Smooth muscle cell of the pulmonary artery (primary cell): ENCODE measurements at places on chromosomes 1 and 21. TPM values are rescaled to one million over a fixed set of nuclear protein-coding genes. Genes with fewer than 3 reads are reported as not detected.

The IGSF8 gene
- total RNA-seq, result 69.9 and 91.7 TPM in 2 replicates

The OLFML2B gene
- 2.2 and 19.4 TPM in 2 replicates for total RNA-seq

The PRAMEF17 gene
- total RNA-seq, result not detected in 2 replicates

The RGS7 gene
- total RNA-seq, result 0.83 and 1.0 TPM in 2 replicates

The TRMT13 gene
- total RNA-seq, result 9.6 and 15.1 TPM in 2 replicates

The PPP1R8 gene
- 43.7 and 47.8 TPM in 2 replicates for total RNA-seq

The TMEM52 gene
- total RNA-seq, result 0.20 and 0.43 TPM in 2 replicates

The ADAM30 gene
- total RNA-seq, result 0.03 TPM in 1 of 2 replicates, not detected in the other

The DOCK7 gene
- 194 and 198 TPM in 2 replicates for total RNA-seq

The VCAM1 gene
- 4.2 and 20.7 TPM in 2 replicates for total RNA-seq

The PCAT6 gene
- 0.85 and 1.7 TPM in 2 replicates for total RNA-seq

The HEYL gene
- 0.30 and 3.1 TPM in 2 replicates for total RNA-seq

The HSD3B2 gene
- total RNA-seq, result not detected in 2 replicates

The GUCA2A gene
- total RNA-seq, result not detected in 2 replicates

The UMODL1 gene
- 0.03 TPM in 1 of 2 replicates, not detected in the other for total RNA-seq

The LCE2A gene
- not detected in 2 replicates for total RNA-seq

The ZNF436 gene
- 16.0 and 20.3 TPM in 2 replicates for total RNA-seq

The RAB25 gene
- not detected in 2 replicates for total RNA-seq

The EXTL1 gene
- total RNA-seq, result 0.20 and 0.33 TPM in 2 replicates

The KLHDC7A gene
- total RNA-seq, result 0.03 TPM in 1 of 2 replicates, not detected in the other

The TMEM269 gene
- 0.03 and 0.07 TPM in 2 replicates for total RNA-seq

The ZNF684 gene
- 2.7 and 3.0 TPM in 2 replicates for total RNA-seq

The FMO1 gene
- 0.43 TPM in 1 of 2 replicates, not detected in the other for total RNA-seq

The EDARADD gene
- 0.07 TPM in 1 of 2 replicates, not detected in the other for total RNA-seq

The CRYAA gene
- not detected in 2 replicates for total RNA-seq

The COL6A1 gene
- total RNA-seq, result 1,943 and 3,346 TPM in 2 replicates

The GNPAT gene
- total RNA-seq, result 44.2 and 53.9 TPM in 2 replicates

The GPR3 gene
- total RNA-seq, result 0.20 and 0.50 TPM in 2 replicates

The EFCAB7 gene
- total RNA-seq, result 4.0 and 5.5 TPM in 2 replicates

The TEDDM1 gene
- total RNA-seq, result not detected in 2 replicates

The BMP8B gene
- total RNA-seq, result under 0.01 TPM in 1 of 2 replicates, not detected in the other

The ETV3 gene
- total RNA-seq, result 12.1 and 15.8 TPM in 2 replicates

The TRIM67 gene
- total RNA-seq, result 0.03 and 0.39 TPM in 2 replicates

The CGN gene
- 0.13 TPM in 1 of 2 replicates, not detected in the other for total RNA-seq

The SAMD11 gene
- total RNA-seq, result 1.9 and 19.5 TPM in 2 replicates

The CD247 gene
- not detected in 2 replicates for total RNA-seq

The C2CD2 gene
- 53.3 and 63.5 TPM in 2 replicates for total RNA-seq

The PLA2G2F gene
- not detected in 2 replicates for total RNA-seq

The PLA2G2C gene
- not detected in 2 replicates for total RNA-seq

The S100A7A gene
- total RNA-seq, result not detected in 2 replicates

The ATP5PO gene
- total RNA-seq, result 64.9 and 89.9 TPM in 2 replicates

The OR2M3 gene
- not detected in 2 replicates for total RNA-seq

The ANKRD65 gene
- total RNA-seq, result 0.17 and 0.39 TPM in 2 replicates

The CXADR gene
- 0.91 and 2.2 TPM in 2 replicates for total RNA-seq

The ZNF593OS gene
- not detected in 2 replicates for total RNA-seq

The ASPM gene
- 4.3 and 15.1 TPM in 2 replicates for total RNA-seq

The PINK1 gene
- total RNA-seq, result 80.3 and 85.4 TPM in 2 replicates

The CENPS gene
- total RNA-seq, result 11.1 and 11.3 TPM in 2 replicates

The LCE1D gene
- not detected in 2 replicates for total RNA-seq

The TFF3 gene
- not detected in 2 replicates for total RNA-seq

The ASCL5 gene
- not detected in 2 replicates for total RNA-seq

The RAP1GAP gene
- 0.20 and 0.23 TPM in 2 replicates for total RNA-seq

The MNDA gene
- not detected in 2 replicates for total RNA-seq

The CALML6 gene
- total RNA-seq, result 0.46 and 0.66 TPM in 2 replicates
